ENCODE measurements at places on chromosomes 1 and 21.

DNA sequence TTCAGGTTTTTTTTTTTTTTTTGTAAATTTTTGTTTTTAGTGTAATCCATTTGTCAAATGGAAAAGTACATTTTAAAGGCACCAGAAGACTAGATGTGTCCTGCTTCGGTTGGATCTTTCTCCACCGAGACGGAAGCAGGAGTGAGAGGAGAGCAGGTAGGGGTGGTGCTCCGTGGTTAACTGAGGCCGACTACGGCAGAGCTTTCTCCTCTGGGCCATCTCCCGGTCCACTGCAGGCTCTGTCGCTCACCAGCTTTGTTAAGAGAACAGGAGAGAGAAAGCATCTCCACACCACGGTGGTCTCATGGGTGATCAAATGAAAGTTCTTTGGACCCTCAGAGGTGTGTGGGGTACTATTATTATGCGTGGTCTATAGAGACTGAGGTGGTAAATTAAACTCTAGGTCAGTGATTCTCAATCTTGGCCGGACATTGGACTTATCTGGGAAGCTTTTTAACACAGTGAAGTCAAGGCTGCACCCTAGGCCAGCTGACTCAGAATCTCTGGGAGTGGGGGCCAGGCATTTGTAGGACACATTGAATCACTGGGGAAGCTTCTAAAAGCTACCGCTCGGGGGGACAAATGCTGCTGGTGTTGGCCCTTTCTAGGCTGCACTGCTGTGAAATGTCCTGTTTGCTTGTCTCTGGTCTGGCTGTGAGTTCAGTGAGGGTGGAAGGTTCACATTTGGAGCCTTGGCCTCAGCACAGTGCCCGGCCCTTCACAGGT is 25.0 kb downstream of the ABCA4 start:
- DNase-seq = peak; percentile 87

DNA sequence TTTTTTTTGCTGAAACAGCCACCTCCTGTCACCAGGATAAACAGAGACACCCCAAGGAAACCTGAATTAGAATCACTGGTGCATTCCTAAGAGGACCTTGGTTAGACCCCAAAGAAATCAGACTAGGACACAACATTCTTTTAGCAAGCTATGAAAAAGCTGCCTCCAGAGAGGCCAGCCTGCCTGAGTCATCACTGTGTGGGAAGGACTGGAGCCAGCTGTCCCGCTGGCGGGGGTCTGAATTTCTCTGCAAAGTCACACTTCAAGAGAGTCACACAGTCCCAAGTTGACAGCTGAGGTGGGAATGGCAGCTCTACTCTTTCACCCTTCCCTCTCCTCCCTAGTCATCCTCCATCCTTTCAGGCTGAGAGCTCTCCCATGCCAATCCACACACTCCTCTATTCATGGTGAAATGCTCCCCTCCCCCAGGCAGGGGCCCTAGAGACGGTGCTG is 405.0 kb upstream of the POU3F1 start:
- peak; percentile 61 for DNase-seq

- peak; percentile 18 for DNase-seq
These were observed 16.2 kb downstream of the MIER1 start for GRCh38 chr1:66940981-66941380.

- peak; percentile 8 for DNase-seq
These were observed 270.7 kb downstream of the KAZN start for GRCh38 chr1:14869187-14869586.

- DNase-seq = peak; percentile 61
These were observed 101.6 kb upstream of the PALMD start for GRCh38 chr1:99544328-99544727.

GRCh38 chr1:67159233-67159632 is 7.0 kb upstream of the IL23R start:
- no peak for DNase-seq

- DNase-seq = no peak
These were observed 63.1 kb downstream of the NIBAN1 start for GRCh38 chr1:184911103-184911745.

GRCh38 chr1:94560333-94560732 is 18.8 kb upstream of the F3 start:
- DNase-seq = peak; percentile 40

- DNase-seq = peak; percentile 15
These were observed 698 bp upstream of the UCK2 start for GRCh38 chr1:165826565-165827267.

DNA sequence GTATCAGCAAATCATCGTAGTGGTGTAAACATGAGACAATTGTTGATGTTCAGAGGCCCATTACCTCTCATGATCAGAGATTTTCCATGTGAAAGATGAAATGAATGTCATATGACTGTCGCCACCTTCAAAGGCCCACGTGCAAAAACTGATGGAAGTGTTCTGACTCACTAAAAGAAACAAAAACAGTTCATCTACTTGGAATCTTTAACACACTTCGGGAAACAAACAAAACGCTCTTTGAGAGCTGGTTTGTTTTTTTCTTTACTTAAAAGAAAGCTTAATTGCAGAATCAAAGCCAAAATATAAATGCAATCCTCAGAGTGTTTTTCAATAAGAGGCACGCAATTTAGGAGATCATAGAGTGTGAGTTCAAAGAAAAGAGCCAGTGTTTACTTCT is 100.8 kb downstream of the PLPPR4 start:
- no peak for DNase-seq

- peak; percentile 50 for DNase-seq
These were observed 513 bp downstream of the GTF2B start for GRCh38 chr1:88890791-88891317.

- peak; percentile 51 for DNase-seq
These were observed 5.6 kb upstream of the GPR25 start for GRCh38 chr1:200867018-200867811.

GRCh38 chr1:151620286-151620685 is 8.4 kb downstream of the SNX27 start:
- DNase-seq = no peak

DNA sequence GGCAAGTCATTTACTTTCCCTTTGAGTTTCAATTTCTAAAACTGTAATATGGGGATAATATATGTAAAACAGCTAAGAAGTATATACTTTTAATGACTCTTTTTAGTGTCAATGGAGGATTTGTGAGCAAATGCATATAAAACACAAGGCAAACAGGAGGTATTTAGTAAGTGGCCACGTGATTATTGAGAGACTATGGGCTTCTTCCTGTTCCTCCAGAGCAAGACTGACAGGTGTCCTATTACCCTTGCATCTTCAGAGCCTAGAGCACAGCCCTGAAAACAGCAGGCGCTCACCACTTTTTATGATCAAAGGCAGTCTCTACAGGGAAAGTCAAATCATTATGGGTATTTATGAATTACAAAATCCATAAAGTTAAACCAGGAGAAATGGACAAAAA is 941 bp upstream of the ROR1 start:
- no peak for DNase-seq

GRCh38 chr1:238677567-238677966 is 708.8 kb upstream of the CHRM3 start:
- peak; percentile 35 for DNase-seq
